Fibroblast of lung (primary cell): ENCODE measurements at places on chromosomes 16 and 17.

- no peak for DNase-seq
These were observed 57.6 kb upstream of the KSR1 start for GRCh38 chr17:27398691-27399090.

DNA sequence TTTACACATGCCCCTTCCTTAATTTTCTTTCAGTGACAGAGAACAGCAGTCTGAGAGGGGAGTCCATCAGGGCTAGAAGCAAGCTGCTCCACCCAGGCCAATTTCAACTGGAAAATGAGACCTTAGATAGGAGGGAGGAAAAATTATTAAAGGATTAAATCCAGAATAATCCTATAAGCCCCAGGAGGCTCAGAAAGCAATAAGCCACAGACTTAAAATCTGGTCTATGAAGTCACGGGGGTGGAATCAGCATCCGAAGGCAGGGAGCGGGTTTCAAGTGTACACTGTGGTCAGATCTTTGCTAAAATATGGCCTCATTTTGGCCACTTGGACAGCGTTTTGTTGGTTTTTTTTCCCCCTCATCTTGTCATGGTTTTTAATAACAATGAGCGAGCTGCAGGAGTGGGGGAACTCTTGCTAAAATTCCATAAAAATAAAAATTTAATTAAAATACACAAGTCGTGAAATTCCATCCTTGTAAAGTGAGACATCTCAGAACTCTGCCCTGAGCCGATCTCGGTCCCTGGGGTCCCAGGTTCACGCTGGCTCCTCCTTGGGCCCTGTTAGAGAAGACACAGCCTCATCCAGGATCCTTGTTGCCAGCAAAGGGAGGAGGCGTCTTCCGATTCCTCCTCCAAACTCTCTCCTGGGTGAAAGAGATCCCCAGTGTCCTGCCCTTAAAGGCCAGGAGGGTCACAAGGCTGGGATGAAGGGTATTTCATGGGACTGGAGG lies 51.6 kb upstream of the ETV4 start:
- no peak for DNase-seq

DNA sequence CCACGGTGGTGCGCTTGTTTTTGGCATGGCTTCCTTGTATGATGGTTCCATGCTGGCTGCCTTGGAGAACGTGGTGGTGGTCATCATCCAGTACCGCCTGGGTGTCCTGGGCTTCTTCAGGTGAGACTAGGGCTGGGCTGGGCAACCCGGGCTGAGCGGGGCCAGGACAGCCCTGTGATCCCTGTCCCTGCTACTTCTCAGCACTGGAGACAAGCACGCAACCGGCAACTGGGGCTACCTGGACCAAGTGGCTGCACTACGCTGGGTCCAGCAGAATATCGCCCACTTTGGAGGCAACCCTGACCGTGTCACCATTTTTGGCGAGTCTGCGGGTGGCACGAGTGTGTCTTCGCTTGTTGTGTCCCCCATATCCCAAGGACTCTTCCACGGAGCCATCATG lies 4.9 kb downstream of the CES2 start:
- no peak for DNase-seq

GRCh38 chr17:64355536-64356303 lies 34.9 kb downstream of the PECAM1 start:
- peak; percentile 91 for DNase-seq

DNA sequence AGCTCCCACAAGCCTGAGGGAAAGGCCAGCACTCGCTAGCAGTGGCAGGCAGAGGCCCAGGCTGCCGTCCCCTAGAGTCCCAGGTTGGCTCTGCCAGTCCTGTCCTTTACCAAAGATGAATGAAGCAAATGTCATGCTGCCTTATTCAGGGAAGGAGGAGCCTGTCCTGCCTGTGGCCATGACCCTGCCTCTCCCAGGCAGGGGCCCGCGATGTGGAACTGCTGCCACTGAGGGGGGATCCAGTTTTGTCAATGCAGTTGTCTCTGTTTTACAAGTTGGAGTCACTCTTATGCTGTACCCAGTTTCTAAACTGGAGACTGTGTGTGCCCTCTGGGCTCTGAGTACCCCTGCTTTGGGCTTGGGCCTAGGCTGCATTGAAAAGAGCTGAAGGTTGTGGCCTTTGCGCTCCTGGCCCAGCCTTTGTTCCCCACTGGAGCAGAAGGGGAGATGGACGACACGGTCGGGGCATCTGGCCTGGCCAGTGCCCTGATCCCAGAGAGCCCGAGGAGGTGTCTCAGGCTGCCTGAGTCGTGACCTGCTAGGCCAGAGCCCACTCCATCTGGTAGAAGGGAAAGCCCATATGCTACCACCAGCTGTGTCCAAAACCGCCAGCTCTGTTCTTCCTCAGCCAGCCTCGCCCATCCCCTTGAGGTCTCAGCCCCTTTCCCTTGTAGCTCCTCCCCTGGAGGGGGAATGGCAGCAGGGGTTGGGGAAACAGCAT lies 5.5 kb downstream of the LIMD2 start:
- no peak for DNase-seq
